ENCODE measurements at places on chromosomes 12 and 14. TPM values are rescaled to one million over a fixed set of nuclear protein-coding genes. Genes with fewer than 3 reads are reported as not detected.
A peak's percentile ranks its signal among the peaks of the same experiment; 100 is the strongest.

SYNDIG1L gene
- not detected for polyA plus RNA-seq

DNA sequence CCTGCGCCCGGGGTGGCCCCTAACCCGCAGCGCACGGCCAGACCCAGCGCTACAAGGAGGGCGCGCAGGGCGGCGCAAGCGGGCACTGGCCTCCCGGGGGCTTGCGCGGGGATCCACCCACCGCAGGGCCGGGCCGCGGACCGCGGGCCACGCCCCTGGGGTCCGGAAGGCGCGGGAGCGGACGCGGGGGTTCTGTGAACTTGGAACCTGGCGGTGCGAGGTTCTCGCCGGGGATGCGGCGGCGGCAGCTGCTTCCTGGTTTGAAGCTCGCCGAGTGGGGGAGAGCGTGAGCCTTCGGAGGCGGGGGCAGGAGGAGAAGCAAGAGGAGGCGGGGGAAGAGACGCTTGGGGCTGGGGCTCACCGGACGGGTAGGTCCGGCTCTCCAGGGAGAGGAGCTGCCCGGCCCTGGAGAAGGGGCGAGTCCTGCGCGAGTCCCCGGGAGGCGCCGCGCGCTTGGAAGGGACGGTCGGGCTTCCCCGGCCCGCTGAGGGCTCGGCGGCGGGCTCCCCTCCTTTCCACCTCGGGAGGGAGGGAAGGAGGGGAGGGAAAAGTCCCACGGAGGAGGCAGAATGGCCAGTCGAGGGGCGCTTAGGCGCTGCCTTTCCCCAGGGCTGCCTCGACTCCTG is at the start of gene PRKCH:
Gene PRKCH (plus strand): TSS at position 195 of the 626 bp plus-strand sequence. CDS start 523 bp downstream, outside the sequence.
- DNase-seq = peak; percentile 91

DNA sequence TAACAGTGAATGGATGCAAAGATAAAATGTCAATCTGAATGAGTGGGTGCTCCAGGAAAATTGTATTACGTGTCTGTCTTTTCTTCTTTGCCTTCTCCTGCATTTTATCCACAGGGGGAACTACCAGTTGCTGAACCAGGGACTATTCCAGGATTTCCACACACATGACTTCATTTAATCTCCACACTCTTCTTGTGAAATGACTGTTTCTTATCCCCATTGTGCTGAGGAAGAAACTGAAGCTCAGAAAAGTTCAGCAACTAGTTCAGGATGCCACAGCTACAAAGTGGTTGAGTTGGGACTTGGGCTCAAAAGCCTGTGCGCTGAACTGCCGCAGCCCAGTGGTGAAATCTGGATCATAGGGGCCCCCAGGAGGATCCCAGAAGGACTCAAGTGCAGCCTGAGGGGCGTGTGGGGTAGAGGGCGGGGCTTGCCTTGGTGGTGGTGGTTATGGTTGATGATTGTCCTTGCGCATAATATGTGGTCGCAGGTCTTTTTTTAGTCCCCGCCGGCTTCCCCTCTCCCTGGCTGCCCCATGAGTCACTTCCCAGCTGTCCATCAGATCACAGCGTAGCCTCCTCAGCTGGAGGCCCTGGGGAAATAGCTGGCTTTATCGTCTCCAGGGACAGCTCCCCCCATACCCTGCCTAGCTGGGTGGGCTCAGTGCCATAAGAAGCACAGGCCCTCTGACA is 235.2 kb upstream of the CRY1 start:
- DNase-seq = no peak

- DNase-seq = no peak
These were observed 87.3 kb upstream of the LRIG3 start for GRCh38 chr12:59007620-59008019.

RECQL gene
- 91.7 TPM for polyA plus RNA-seq

- DNase-seq = no peak
These were observed 30.2 kb downstream of the CACNA1C start for GRCh38 chr12:2083008-2083407.

- no peak for DNase-seq
These were observed 80.6 kb upstream of the DBX2 start for GRCh38 chr12:45131506-45131905.

DNA sequence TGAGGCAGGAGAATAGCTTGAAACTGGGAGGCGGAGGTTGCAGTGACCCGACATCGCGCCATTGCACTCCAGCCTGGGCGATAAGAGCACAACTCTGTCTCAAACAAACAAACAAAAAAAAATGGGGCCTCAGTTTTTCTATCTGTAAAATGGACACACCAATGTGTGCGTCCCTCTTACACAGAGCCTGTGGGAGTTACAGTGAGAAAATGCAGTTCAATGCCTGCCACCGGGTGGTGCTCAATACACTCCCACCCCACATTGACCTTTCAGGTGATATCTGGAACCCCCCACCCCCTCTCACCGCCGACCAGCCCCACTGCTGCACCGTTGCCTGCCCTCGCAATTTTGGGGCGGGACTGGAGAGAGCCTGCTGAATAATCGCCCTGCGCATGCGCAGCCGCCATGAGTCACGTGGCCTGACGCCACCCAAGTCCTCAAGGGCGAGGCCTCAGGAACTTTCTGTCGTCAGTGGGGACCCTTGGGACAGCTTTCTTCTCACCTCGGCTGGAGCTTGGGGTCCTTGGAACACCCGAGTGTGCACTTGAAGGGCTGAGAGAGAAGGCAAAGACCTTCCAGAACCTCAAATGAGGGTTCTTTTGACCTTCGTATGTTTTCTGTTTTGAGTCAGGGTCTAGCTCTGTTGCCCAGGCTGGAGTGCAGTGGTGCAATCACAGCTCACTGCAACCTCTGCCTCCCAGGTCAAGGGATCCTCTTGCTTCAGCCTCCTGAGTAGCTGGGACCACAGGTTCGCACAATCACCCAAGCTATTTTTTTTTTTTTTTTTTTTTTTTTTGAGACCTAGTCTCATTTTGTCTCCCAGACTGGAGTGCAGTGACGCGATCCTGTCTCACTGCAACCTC is 14.6 kb upstream of the CABP1 start:
- DNase-seq = no peak

ADCK1 gene
- 12.0 TPM for polyA plus RNA-seq

GALNT8 gene
- polyA plus RNA-seq = 2.0 TPM

ERBB3 gene
- 0.61 TPM for polyA plus RNA-seq

SOCS2 gene
- 37.3 TPM for polyA plus RNA-seq

AP5M1 gene
- polyA plus RNA-seq = 39.0 TPM

- DNase-seq = no peak
These were observed 11.9 kb downstream of the CD9 start for GRCh38 chr12:6212086-6212485.

GRCh38 chr14:100678469-100678828 is 48.2 kb upstream of the DLK1 start:
- DNase-seq = no peak

- no peak for DNase-seq
These were observed 65.9 kb downstream of the DDX51 start for GRCh38 chr12:132078190-132078589.

DNA sequence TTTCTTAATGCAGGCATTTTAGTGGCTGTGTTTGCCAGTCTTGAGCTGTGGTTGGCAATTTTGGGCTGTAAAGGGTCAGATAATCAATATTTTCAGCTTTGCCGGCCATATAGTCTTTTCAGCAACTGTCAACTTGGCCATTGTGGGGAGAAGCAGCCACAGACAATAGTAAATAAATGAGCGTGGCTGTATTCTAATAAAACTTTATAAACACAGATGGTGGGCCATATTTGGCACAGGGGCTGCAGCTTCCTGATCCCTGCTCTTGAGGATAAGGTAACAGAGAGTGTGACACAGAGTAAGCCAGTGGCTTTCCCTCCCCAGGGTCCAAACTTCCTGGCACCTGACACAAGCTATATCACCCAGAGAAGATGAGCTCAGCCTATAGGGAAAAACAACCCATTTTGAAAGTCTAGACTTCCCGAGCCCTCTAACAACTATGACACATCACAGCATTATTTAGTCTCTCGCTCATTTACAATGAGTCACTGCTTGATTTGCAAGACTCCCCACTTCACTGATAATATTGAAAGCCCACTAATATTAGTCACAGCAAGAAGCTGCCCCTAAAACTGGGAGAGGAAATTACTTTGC is 163.1 kb upstream of the TMPO start:
- DNase-seq = no peak

DNA sequence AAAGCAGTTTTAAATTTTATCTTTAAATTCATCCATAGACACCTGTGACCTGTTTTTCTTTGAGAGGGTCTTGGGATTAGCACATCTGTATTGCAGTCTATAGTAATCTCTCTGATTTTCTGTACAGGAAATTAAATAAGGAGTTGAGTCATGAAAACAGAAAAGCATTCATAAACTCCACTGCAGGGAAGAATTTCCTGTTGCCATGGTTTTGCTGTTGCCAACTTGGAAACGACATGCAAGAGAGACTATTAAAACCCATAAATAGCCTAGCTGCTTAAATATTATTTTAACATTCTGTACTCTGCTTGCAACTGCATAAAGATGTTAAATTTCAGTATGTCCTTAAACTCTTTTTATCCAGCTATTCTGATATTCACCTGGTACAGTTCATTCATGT is 281.0 kb upstream of the RGS6 start:
- DNase-seq = no peak

DNA sequence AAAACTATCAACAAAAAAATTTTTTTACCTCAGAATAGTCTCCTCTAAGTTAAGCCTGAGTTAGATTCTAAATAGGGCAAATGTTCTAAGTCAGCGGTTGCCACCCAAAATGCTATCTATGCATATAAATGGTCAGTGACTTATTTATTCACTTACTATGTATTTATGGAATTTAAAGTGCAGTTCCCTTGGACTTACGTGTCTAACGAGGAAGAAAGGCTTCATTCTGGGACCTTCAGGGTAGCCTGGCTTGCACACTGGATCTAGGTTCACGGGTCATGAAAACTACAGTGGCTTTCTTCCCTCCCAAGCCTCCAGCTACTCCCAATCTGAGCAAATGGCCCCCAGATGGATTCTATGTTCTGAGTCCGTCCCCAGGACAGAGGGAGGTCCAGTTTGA is 77.1 kb downstream of the ARF6 start:
- DNase-seq = no peak

DNA sequence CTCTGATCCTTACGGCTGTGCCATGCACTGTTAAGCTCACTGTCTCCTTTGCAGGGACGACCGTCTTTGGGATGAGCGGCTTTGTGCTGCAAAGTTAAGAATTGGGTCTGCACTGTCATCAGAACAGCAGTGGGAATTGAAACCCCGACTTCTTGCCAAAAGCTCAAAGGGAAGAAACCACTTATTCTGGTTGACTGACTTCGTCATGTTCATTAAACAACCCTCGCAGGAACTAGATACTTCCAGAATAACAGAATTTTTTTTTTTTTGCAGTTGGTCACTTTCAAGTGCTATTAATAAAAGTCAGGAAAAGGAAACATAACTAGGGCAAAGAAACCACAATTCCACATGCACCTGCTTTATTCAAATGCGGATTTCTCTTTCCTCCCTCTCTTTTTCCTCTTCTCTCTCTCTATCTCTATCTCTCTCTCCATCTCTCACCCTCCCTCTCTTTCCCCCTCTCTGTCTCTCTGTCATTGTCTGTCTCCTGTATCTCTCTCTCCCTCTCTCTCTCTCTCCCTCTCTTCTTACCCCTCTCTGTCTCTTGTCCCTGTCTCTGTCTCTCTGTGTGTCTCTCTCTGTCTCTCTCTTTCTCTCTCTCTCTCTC is 12.3 kb upstream of the GLT1D1 start:
- no peak for DNase-seq

DNA sequence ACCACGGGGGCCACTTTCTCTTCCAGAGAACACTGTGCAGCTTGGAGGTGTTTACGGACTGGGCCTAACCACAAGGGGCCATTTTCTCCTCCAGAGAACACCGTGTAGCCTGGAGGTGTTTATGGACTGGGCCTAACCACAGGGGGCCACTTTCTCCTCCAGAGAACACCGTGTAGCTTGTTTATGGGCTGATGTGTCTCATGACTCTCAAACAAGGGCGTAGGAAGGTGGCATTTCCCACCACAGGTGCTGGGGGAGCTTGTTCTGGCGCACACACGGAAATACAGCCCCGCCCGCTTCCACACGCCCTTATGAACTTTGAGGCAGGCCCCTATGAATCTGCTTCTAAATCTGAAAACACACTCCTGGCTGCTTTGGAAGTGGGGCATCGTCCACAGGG is 174.6 kb upstream of the SFSWAP start:
- peak; percentile 71 for DNase-seq

- DNase-seq = no peak
These were observed 182.3 kb downstream of the GALC start for GRCh38 chr14:87810711-87811110.

DNA sequence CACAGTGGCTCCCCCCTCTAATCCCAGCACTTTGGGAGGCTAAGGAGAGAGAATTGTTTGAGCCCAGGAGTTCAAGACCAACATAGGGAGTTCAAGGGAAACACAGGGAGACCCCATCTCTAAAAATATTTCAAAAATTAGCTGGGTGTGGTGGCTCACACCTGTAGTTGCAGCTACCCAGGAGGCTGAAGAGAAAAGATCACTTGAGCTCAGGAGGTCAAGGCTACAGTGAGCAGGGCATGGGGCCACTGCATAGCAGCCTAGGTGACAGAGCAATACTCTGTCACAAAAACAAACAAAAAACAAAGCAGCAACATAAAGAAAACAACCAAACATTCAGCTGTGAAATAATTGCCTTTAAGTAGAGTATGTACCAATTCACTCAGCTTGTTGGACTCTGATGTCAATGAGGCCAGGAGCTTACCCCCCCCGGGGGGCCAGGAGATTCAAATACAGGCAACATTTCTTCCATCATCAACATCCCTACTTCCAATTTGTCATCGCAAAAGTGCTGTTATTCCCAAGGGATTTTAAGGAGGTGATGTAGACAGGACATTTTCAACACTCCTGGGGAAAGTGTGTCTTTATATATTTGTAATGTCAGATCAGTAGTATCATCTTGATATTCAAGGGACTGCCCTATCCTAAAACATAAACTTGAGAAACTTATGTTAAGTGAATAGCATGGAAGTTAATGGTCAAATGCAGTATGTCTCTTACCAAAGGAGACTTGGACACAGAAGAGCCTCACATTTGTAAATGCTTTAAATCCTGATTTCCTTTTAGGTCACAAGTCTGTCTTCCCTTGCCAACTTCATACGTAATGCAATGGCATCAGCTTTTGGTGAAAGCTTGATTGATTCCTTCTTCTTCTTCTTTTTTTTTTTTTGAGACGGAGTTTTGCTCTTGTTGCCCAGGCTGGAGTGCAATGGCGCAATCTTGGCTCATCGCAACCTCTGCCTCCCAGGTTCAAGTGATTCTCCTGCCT is 40.6 kb upstream of the AEBP2 start:
- no peak for DNase-seq

GRCh38 chr12:75837700-75838099 is 193.9 kb downstream of the PHLDA1 start:
- no peak for DNase-seq

- DNase-seq = no peak
These were observed 3.5 kb downstream of the RAP1B start for GRCh38 chr12:68614105-68614679.
